ENCODE measurements at places on chromosomes 5 and 9.
A peak's percentile ranks its signal among the peaks of the same experiment; 100 is the strongest.

GRCh38 chr9:137305060-137305797 lies 3.2 kb upstream of the NRARP start:
- peak; percentile 86 for DNase-seq

DNA sequence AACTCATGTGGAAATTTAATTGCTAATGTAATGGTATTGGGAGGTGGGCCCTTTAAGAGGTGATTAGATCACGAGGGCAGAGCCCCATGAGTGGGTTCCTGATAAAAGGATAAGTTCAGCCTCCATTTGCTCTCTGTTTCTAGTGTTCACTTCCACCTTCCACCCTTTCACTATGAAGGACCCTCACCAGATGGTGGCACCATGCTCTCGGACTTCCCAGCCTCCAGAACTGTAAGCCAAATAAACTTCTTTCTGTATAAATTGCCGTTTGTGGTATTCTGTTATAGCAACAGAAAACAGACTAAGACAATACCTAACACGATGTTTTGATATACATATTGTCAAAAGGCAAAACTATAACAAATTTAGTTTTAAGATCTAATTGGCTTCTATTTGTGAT lies 166.2 kb downstream of the DEPDC1B start:
- no peak for DNase-seq

DNA sequence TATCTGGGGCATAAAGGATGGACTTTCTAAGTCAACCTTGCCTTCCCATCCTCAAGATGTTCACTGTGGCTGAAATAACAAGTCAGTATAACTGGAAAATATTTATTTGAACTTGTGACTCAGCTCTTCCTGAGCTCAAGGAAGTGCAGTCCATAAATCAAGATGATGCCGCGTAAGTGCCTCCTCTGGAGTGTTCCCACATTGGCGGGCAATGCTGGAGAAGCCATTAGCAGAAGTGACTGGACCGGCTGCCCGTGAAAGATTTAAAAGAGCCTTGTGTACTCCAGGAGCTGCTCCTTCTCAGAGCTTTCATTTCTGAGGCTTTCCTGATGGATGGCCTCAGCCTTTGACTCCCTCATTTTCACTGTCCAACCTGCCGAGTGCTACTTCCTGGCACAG lies 17.4 kb downstream of the TMOD1 start:
- no peak for DNase-seq

DNA sequence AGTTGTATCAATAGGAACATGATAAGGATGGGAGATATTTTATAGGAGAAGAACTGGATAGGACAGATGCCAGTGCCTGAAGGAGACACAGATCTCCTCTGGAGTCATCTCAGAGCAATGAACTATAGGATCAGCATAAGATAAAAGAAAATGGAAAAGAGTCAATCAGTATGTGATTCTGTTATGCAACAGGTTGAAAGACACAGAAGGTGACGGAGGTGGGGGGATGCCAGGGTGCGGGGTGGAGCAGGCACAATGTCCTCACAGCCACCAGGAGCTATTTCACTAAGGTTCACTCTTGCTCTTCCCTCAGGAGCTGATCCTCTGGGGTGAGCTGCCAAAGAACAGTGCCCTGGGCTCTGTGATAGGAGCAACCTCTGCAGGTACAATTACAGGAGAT lies 179.8 kb downstream of the BNC2 start:
- no peak for DNase-seq

GRCh38 chr5:96930058-96930457 lies 5.8 kb upstream of the LNPEP start:
- no peak for DNase-seq

GRCh38 chr5:97121848-97122247 lies 20.6 kb downstream of the LIX1 start:
- no peak for DNase-seq

- no peak for DNase-seq
Observed at GRCh38 chr5:157286761-157287211, 20.9 kb downstream of the CYFIP2 start.

- DNase-seq = no peak
Observed at GRCh38 chr5:133251296-133252132, 199.7 kb downstream of the HSPA4 start.

DNA sequence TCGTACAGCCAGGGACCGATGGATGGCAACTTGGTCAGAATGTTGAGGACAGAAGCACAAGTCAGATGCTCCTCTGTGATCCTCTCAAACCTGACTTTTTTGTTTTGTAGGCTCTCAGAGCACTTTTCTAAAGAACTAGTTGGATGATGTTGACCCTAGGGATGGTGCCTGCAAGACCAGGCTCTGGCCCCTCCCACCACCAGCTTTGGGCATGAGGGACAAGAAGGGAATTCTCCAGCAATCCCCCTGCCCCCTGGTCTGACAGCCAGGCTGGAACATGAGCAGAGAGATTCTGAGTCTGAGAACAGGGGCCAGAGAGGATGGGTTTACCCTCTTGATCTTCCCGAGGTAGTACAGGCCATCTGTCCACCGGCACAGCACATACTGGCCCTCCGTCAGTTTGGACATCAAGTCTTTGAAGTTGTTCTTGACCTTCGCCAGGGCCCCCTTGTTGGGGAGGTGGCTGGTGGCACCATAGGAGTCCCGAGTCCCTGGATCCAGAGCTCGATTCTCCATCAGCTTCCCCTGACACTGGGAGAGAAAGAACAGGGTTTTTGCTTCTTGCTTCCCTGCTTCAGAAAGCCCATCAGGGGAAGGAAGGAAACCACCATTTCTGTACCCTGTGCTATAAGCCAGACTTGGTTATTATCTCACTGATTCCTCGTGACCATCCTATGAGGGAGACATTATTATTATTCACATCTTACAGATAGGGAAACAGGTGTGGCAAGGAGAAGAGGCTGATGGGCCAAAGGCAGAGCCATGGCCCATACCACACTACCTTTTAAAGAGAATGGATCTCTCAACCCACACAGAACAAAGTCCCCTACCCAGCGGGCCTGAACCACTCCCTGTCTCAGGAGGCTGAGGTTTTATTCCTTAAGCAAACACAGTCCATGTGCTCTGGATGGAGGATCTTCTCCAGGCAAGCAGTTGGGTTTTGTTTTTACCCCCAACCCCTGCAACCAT lies 2.5 kb downstream of the PHF19 start:
- DNase-seq = no peak

- DNase-seq = no peak
Observed at GRCh38 chr5:177431317-177432142, 5.1 kb downstream of the GRK6 start.

- DNase-seq = no peak
Observed at GRCh38 chr9:127451608-127451857, 223 bp downstream of the LRSAM1 start.

GRCh38 chr5:142998316-142999020 lies 228.3 kb downstream of the ARHGAP26 start:
- DNase-seq = no peak

- DNase-seq = no peak
Observed at GRCh38 chr5:115306011-115306536, 9.6 kb upstream of the CCDC112 start.

DNA sequence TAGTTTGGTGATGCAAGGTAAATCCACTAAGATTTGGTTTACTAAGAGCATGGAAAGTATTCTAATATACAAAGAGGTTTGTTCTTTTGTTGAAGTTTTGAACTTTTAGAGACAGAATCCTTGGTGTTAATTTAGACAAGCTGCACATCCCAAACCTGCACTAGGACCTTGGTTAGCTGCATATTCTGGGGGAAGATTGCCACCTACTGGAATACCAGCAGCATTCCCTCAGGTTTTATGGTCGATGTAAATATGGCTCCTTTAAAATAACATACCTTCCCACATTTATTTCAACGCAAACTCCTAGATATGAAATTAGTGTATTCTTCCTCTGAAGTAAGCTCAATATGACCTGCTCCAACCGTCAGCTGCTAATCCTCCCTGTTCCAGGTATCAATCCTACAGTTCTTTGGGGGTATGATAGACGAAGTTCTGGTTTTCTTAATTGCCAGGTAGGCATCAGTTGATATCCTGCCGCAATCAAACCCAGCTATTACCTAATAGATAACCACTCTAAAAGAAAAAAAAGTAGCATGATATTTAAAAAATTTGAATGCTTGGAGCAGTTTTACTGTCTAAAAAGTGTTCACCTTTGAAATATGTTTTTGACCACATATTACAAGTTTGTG lies 624.1 kb downstream of the ISL1 start:
- peak; percentile 52 for DNase-seq

- no peak for DNase-seq
Observed at GRCh38 chr5:147949711-147950573, 43.6 kb upstream of the C5orf46 start.

- peak; percentile 71 for DNase-seq
Observed at GRCh38 chr9:68950689-68951088, 63.2 kb downstream of the PRKACG start.

- no peak for DNase-seq
Observed at GRCh38 chr9:8133606-8134005, 334.0 kb upstream of the DMAC1 start.

GRCh38 chr9:89623925-89624420 lies 19.2 kb downstream of the GADD45G start:
- no peak for DNase-seq

DNA sequence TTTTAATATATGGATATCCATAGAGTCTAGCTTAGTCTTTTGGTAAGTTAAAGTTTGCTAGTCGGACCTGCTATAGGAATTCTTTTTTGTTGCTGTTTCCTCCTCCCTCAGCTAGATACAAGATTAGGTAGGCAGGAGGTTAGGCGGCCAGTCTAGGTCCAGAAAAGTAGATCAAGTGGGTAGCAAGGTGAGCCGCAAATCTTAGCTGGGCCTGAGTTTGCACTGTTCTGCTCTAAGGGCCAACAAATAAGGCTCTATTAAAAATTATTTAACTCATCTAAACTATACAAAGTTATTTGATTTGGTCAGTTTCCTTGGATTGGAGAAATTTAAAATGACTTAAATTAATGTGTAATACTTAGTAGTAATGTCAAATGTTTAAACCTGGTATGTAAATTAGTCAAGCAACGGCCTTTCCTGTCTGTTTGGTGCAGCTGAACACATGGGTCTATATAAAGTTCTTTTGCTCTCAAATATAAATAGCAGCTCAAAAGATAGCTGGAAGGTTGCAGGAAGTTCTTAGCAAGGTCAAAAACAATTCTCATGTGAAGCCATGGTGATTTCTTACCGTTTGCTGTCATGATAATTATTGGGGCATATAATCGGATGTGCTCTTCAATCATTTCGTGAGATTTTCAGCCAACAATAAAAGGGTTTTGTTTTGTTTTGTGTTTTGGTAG lies 72.0 kb downstream of the PRKACG start:
- DNase-seq = no peak

DNA sequence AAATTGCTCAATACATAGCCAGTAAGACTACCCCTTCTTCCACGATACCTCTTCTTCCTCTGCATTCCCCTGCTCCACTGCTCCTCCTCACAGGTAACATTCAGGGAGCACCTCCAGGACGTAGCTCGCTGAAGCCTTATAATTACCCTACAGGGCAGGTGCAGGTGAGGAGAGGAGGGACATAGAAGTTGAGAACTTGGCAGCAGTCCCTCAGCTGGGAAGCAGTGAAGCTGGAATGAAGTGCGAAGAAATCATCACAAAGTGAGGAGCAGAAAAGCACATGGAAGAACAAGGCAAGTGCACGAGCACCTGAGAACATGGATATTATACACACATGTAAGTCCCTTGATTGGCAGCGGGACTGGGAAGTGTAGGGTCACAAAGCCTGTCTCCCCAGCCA lies 118.2 kb downstream of the HSD17B3 start:
- no peak for DNase-seq

- DNase-seq = peak; percentile 66
Observed at GRCh38 chr5:151222790-151223446, 974 bp downstream of the CCDC69 start.

DNA sequence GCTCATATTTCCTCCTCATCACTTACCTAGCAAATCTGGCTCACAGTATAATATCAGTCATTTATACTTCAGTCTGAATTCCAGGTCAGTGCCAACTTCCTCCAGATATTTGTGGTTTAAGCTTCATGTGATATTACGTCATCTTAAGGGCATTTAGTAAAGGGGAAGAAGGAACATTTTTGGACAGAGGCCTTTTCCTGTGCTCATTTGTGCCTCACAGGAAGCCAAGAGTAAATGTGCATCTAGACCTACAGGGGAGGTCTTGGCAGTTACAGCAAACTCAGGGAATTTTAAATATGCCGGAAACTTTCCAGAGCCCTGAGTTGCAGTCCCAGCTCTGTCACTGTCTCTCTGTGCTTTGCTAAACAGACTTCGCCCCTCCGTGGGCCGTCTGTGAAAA lies 12.3 kb upstream of the KCNIP1 start:
- no peak for DNase-seq

- DNase-seq = no peak
Observed at GRCh38 chr5:157778121-157778805, 34.8 kb downstream of the LSM11 start.

DNA sequence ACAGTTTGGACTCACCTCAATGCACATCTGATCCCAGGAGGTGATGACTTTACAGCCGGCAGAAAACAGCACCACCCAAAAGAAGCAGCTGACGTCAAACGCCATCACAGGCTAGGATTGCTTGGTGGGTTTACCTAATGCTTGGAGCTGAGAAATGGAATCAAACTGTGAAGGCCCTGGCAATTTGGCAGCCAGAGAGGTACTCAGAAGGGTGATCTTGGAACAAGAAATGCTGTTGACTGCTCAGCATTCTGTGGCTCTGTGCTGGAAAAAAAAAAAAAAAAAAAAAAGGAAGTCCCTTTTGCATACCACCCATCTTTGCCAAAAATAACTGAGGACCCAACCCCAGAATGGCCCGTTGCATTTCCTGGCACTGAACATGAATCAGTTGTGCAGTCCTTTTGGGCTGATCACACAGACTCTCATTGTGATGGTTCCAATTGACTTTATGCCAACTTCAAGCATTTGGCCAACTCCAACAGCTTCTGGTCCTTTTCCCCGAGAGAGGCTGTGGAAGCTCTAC lies at the start of gene CD180:
CD180 (minus strand) TSS at position 263 of the 523 bp plus-strand sequence; CDS start at position 105, 158 bp downstream.
- DNase-seq = no peak

DNA sequence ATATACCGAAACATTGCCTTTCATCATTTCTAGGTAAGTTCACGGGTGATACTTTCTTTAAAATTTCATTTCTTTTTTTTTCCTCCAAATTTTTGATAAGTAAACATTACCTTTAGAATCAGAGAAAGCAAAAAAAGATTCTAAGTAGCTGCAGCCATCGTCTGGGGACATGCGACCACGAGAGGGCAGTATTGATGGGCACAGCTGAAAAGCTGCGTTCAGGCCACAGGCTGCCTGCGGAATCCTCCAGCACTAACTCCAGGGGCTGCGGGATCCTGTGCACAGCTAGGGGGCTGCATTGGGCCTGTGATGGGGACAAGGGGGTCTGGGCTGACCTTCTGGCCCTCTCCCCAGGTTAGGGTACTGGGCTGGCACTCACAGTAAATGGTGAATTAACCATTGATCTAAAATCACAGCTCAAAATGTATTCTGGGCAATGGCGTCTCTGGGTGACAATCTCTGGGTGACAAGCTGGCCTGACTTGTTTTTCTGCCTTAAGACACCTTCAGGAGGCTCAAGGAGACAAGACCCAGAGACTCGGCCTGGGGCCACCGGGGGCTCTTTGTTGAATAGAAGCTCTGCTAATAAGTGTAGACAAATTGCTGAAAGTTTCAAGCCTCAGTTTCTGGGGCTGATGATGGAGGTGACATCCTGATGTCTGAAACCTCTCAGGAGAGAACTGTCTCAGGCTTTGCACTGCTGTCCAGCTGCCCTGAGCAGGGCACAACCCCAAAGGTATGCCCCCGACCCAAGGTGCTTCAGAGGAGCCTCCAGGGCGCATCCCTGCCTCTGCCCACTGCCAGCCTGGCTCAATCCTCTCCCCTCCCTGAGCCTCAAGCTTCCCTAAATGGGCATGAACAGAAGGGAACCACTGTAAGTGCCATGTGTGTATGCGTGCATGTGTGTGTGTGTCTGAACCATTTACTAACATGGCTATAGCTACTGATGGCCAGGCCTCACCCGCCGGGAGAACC lies 44.3 kb upstream of the SARDH start:
- DNase-seq = peak; percentile 93

- DNase-seq = no peak
Observed at GRCh38 chr5:133267601-133268000, 215.8 kb downstream of the HSPA4 start.
